ENCODE measurements at places on chromosomes 5 and 9.
A peak's percentile ranks its signal among the peaks of the same experiment; 100 is the strongest.

GRCh38 chr5:106727071-106727470, 943.7 kb downstream of the EFNA5 start:
- DNase-seq = no peak

- DNase-seq = no peak
Measured at GRCh38 chr9:98427491-98427890, 172.0 kb upstream of the TBC1D2 start.

- no peak for DNase-seq
Measured at GRCh38 chr5:108168915-108169314, 213.0 kb downstream of the FBXL17 start.

DNA sequence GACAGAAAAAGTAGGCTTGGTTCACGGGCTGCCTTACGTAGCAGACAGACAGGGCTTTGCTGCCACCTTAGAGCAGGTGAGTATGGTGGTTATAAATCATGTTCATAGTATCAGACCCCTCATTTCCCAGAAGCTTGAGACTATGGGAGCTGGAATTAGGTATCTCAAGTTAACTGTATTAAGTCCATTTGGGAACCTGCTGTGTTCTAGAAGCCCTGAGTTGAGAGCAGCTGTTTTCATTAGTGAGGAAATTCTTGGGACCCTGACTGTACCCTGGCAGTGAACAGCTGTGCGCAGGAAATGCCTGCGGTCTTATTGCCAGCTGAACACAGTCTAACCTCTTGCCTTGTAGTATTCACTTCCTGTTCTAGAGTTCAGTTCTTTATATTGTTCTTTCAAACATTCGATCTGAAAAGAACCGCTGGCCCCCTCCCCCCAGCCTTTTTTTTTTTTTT, 29.8 kb downstream of the UGCG start:
- DNase-seq = no peak

DNA sequence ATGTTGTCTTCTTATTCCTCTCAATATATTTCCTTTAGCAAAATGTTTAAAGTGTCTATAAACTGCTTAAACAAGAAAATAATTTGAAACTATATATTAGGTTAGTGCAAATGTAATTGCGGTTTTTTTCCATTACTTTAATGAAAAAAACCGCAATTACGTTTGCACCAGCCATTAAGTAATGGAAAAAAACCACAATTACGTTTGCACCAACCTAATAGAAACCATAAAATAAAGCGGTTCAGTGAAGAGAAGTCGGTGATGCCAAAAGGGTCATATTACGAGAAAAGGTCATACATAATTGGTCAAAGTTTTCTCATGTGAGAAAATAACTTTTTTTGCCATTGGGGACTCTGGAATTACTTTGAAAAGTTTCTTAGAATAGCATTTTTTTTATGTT, 385.6 kb upstream of the ST8SIA4 start:
- no peak for DNase-seq

DNA sequence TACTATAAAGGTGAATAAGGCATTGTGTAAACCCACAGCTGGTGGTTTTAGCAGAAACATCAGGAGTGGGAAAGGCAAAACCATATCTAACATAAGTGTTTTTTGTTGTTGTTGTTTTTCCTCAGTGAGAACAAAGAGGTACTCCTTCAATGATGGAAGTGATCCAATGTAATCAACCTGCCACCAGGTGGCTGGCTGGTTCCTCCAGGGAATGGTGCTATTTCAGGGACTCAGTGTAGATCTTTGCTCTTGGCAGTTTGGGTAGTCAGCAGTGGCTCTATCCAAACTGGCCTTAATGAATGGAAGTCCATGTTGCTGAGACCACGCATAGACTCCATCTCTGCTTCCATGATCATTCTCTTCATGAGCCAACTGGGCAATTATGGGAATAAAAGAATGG, 10.8 kb downstream of the DMRTA1 start:
- no peak for DNase-seq

DNA sequence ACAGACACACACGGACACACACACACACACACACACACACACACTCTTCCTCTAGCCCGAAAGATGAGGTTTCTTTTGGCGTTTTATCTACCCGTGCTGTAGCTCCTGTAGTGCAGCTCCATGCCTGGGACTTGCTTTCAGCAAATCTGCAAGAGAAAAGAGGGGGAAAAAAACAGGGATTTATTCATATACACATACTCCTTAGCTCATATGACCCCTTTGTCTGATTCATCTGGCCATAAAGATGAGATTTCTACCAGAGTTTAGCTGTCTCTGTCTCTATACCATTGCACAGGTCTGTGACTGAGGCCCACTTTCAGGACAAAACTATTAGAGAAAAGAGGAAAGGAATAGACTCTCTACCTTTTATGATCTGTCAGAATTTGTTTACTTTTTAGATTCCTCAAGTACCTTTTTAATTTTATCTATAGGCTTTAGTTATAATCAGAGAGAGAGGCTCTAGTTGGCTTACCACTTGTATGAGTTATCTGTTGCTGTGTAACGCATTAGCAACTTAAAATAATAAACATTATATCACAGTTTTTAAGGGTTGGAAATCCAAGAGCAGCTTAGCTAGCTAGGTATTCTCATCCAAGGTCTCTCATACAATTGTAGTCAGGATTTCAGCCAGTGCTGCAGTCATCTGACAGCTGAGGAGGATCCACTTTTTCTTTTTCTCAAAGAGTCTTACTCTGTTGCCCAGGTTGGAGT, 14.7 kb downstream of the SNX2 start:
- DNase-seq = no peak

DNA sequence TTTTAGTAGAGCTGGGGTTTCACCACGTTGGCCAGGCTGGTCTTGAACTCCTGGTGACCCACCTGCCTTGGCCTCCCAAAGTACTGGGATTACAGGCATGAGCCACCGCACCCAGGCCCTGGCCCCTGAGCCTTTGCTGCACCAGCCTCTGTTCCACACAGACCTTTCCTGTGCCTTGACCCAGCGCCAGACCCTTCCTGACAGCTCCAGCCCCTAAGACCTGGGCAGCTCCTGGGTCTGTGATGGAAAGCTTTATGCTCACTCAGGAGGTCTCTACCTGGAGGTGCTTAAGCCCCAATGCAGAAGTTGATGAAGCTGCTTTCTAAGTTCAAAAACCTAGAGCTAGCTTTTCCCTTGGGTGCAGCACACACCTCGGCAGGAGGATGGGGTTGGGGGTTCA, 58.8 kb upstream of the NEK6 start:
- no peak for DNase-seq

DNA sequence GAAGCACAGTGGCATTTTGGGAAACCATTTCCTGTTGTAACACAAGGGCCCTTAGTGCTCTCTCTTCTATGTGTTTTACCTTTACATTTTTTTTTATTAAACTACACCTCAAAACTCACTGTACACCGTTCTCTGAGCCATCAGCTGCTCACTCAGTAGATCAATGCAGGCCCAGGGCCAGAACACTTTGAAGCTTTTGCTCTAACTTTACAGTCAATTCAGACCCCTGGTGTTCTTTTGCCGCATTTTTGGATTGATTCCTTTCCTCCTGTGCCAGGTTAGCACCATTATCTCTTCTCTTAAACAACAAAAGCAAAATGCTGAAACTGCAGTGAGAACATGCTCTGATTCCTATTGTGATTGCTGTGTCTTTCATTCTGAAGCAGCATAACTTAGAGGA, 269.8 kb upstream of the RGMB start:
- no peak for DNase-seq

- DNase-seq = no peak
Measured at GRCh38 chr9:89010056-89010455, 18.8 kb downstream of the S1PR3 start.

- no peak for DNase-seq
Measured at GRCh38 chr5:39025456-39025855, 48.7 kb downstream of the RICTOR start.

DNA sequence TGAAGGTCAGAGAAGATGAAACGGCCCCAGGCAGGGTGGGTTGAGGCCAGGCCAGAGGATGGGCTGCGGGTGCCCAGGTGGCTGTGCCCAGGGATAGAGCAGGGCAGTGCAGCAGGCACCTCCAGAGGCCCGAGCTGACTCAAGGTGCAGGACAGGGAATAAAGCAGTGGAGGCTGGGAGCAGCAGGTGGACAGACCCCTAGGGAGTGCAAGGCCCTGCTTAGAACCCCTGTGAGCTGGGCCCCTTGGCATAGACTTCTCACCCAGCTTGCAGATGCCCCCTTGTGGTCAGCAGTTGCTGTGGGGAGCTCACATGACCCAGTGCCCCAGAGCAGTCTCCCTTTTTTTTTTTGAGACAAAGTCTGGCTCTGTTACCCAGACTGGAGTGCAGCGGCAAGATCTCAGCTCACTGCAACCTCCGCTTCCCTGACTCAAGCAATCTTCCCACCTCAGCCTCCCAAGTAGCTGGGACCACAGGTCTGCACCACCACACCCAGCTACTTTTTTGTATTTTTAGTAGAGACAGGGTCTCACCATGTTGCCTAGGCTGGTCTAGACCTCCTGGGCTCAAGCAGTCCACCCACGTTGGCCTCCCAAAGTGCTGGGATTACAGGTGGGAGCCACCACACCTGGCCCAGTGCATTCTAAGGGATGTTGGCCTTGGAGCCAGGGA, 118.8 kb downstream of the WNK2 start:
- peak; percentile 73 for DNase-seq

GRCh38 chr5:171906703-171907590, 99.5 kb downstream of the FBXW11 start:
- DNase-seq = no peak

GRCh38 chr5:146888351-146888978, 9.9 kb upstream of the PPP2R2B start:
- DNase-seq = no peak

- DNase-seq = no peak
Measured at GRCh38 chr9:28620011-28620410, 1046.7 kb upstream of the C9orf72 start.

GRCh38 chr9:35798658-35799374, 7.4 kb downstream of the NPR2 start:
- no peak for DNase-seq

DNA sequence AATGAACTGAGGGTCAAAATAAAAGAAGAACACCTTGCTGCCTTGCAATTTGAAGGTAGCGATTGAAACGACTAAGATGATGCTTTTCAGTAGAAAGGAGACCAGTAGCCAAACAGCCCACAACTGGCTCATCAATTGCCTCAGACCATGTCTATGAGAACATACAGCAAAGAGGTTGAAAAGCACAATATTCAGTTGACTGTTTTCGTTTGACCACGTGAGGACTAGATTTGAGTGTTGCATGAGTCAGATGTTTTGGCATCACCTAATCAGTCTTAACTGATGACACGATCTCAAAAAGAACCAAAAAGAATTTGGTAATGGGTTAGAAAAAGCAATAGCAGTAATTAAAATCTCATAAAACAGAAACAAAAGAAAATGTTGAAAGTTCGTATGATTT, 82.7 kb upstream of the IL7R start:
- DNase-seq = no peak

DNA sequence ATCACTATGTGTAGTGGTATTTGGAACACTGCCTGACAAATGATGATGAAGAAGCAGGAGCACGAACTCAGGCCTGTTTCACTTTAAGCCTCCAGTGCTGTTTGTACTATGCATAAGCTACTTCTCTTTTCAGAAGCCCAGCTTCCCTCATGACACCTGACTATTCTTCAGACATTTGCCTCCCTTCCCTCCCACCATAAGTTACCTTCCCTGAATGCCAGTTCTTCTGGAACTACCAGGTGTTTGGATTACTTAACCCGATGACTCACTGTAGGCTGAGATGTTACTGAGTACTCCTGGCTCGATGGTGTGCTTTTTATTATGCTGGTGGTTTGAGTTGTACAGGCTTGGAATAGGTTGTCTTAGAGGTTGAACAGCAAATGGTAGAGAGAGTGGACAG, 180.0 kb downstream of the SPATA31D1 start:
- no peak for DNase-seq

- no peak for DNase-seq
Measured at GRCh38 chr5:150347451-150347850, 10.0 kb upstream of the TCOF1 start.

- DNase-seq = no peak
Measured at GRCh38 chr5:66720780-66721179, 124.6 kb downstream of the MAST4 start.

GRCh38 chr5:119355685-119356611, at the start of gene TNFAIP8:
TNFAIP8 (plus strand) TSS chr5:119356019; CDS start chr5:119356091, 72 bp downstream.
- DNase-seq = peak; percentile 74

DNA sequence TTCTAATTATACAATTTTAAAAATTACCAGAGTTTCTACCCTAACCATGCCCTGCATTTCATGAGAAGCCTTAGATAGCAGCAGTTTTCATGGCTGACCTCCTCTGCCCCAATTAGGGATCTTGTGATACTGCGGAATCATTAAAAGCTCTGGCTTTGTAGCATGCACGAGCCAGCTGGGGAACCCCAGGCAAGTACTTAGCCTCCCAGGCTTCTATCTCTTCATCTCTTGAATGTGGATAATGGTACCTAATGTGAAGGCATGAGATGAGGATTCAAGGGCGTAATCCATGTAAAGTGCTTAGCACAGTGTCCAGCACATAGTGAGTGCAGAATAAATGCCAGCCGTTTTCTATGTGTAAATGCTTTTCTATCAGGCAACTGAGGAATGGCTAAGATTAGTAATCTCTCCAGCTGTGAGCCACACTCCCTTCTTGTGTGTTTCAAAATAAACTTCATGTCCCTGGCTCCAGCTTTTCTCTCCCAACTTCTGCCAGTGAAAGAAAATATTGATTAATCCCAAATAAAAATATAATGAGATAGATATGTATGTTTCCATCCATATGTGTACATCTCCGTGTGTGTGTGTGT, 88.4 kb downstream of the APBA1 start:
- DNase-seq = no peak

DNA sequence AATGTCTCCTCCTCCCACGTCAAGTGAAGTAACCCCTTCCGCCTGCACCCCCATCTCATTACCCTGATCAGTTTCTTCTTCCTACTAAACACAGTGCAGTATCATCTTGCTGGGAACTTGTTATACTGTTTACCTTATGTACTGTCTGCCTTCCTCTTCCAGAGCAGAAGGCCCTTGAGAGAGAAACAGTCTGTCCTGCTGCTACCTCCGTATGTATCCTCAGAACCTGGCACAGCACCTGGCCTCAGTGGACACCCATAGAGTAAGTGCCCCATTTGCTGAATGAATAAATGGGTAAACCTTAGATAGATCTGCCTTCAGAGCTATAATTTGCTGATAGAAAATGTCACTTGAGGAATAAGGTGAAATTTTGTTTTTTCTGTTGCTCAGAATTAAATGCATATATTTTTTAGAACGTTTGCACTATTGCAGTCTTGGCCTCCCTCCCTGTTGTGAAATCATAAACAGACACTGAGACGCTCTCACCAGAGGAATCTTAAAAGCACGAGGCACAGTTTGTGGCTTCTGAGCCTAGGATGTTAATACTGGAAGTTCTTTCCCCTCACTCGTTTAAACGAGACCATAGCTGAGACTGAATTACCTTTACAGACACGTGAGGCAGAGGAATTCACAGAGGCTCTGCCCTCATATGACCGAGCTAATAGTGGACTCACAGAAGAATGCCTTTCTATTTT, 223.1 kb upstream of the DAP start:
- no peak for DNase-seq
